ENCODE measurements at places on chromosomes 1 and 21.

- DNase-seq = no peak
Measured at GRCh38 chr1:241391926-241392710, 35.1 kb upstream of the RGS7 start.

DNA sequence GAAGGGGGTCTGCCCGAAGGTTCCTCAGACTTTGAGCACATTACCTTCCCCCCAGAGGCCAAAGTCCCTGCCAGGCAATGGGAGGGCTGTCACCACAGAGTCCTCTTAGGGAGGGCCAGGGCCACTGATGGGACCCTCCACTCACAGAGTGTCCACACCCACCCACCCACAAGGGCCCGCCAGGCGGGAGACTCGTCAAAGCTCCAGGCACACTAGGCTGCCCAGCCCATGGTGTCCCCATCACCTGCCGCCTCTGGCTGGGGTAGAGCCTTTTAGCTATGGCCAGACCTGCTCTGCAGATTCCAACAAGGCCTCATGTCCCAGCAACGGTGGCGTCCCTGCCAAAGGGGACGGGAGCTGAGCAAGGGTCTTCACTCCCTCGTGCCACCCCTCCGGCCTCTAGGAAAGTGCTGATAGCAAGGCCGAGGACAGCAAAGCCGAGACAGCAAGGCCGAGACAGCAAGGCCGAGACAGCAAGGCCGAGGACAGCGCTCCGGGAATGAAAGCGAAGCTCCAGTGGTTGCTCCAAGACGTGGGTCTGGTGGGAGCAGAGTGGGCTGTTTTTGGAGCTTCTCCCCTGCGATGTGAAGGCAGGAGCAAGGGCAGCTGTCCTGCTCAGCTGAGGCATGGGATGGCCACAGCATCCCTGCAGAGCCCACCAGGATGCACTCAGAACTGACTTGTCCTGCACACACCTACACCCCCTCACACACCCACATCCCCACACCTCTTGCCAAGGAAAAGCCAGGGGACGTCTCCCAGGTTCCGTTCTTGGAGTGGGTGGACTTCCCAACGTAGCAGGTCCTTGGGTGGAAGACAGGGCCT is 123.4 kb downstream of the CRYAA start:
- DNase-seq = no peak

GRCh38 chr1:36709869-36710481 is 227.3 kb upstream of the CSF3R start:
- DNase-seq = no peak

- DNase-seq = no peak
Measured at GRCh38 chr1:2320760-2321667, 70.3 kb downstream of the MORN1 start.

GRCh38 chr1:12594966-12595756 is 22.8 kb downstream of the DHRS3 start:
- peak; percentile 35 for DNase-seq

DNA sequence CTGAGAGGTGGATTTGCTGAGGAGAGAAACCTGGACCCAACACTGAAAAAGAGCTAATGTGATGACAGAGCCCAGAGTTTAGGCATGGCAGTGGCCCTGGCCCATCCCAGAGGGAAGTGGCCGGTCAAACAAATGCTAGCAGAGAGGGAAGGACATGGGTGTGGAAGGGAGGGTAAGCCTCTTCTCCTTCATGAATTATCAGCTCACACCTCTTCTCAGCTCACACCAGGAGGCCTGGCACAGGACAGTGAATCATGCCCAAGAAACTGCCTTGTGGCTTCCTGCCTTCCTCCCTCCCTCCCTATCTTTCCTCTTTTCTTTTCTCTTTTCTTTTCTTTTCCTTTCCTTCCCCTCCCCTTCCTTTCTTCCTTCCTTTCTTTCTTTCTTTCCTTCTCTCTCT is 1.3 kb upstream of the SPRR3 start:
- DNase-seq = no peak

DNA sequence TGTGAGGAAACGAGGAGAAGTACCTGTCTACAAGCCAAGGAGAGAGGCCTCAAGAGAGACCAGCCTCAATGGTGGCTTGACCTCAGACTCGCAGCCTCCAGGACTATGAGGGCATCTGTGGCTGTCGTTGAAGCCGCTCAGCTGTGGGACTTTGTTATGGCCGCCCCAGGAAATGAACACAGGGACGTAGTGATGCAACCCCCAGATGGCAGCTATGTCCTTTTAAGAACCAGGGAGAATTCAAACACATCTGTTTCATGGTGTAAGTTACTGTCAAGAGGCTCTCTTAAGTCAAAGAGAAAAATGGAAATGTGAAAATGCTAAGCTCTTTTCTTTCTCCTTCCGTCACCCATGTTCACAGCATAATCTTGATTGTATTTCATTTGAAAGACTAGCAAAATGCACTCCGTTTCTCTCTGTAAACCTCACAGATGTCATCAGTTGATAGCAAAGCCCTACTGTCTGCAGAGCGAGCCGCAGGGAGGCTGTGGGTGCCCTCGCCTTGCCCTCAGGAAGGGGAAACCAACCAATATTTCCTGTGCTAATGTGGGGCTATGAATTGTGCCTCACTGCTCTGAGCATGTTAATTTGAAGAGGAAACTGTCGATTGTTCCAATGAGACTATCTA is 21.3 kb downstream of the UBASH3A start:
- DNase-seq = no peak

GRCh38 chr1:79042117-79042516 is 35.6 kb upstream of the ADGRL4 start:
- no peak for DNase-seq

DNA sequence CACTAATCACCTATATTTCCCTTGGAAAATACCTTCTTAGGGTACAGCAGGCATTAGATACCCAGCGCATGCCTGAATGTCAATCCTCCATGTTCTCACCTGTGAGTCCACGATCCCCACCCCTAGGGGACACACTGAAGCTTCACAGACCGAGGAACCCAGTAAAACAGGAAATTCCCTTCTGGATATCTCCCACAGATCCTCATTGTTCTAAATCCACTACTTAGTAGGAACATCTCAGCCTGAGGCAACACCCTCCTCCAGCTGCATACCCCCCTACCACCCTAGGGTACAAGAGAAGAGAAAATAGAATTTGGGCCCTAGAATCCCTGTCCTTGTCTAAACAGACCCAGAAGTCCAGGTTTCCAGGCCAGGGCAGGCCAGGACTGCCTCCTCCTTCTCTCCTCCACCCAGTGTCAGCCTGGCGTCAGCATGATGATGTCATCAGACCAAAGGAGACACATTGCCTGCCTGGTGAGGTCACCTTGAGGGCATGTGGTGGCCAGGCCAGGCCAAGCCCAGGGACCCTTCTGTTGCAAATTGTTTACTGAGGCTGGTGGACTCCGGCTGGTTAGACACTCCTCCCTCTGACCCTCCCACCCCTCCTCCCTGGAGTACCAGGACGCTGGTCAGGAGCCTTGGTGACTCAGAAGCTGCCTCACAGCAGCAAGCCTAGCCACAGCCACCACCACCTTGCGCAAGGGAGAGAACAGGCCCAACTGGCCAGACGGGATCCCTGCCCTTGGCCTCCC is 6.2 kb downstream of the NECTIN4 start:
- no peak for DNase-seq

GRCh38 chr1:45393718-45394302 is 53.6 kb upstream of the MUTYH start:
- no peak for DNase-seq

- DNase-seq = peak; percentile 40
Measured at GRCh38 chr1:93817819-93818569, 61.0 kb downstream of the DNTTIP2 start.

GRCh38 chr1:6486433-6487011 is 4.9 kb downstream of the PLEKHG5 start:
- DNase-seq = peak; percentile 88

- no peak for DNase-seq
Measured at GRCh38 chr1:213934649-213935048, 53.1 kb upstream of the PROX1 start.

DNA sequence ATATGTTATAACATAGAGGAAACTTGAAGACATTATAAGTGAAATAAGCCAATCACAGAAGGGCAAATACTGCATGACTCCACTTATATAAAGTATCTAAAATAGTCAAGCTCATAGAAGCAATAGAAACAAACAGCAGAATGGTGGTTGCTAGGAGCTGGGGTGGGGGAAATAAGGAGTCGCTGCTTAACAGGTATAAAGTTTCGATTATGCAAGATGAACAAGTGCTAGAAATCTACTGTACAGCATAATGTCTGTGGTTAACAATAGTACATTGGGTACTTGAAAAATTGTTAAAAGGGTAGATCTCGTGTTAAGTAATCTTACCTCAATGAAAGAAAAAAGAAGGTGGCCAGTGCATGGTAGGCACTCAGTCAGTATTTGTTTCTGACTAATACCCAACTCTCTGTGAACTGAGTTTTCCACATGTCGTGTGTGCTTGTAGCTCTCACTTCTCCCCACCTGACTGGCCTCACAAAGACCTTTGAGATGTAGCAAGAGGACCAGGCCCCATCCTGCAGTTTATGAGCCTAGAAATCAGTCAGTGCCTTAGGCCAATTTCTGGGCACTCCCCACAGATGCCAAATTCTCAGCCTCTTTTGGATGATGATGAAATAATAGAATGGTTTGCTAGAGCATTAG is 14.7 kb upstream of the SPRR5 start:
- DNase-seq = no peak

DNA sequence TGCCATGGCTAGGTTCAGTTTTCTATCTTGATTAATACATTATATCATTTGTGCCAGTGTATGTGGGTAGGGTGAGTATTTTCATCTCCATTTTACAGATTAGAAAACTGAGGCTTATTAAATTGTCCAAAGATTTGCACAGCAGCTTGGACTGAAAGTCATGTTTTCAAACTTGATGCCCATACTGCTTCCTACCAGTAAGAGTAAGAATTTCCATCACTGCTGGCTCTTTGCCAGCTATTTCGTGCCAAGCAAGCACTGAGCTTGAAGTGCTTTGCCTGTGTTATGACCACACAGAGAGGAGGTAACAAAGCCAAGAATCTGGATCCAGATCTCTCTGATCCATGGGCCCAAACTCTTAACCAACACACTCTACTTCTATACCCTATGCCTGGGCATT is 295.0 kb downstream of the VAV3 start:
- DNase-seq = no peak

DNA sequence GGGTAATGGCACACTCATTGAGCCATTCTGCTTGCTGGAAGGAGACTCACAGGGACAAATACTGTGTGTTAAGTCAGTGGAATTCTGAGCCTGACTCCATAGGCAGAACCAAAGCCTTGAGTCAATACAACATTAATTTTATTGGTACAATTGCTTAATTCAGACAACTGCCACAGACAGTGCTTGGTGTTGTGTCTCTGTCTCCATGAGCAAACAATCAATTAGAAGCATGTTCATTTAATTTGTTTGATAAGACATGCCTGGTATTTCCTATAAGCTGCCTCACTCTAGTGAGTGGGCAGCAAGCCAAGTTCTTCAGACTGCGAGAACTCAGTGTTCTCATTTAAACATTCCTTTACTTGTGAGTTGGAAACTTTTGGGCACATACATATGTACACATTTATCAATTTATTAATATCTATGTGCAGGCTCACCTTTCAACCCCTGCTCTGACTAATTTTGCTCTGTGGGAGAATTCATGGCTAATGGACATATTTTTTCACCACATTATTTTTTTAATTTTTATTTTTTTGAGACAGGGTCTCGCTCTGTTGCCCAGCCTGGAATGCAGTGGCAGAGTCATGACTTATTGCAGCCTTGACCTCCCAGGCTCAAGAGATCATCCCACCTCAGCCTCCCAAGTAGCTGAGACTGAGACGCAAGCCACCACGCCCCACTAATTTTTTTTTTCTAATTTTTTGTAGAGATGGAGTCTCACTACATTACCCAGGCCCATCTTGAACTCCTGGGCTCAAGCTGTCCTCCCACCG is 4.5 kb upstream of the SRSF10 start:
- no peak for DNase-seq
